ENCODE measurements at places on chromosomes 16 and 17. TPM values are rescaled to one million over a fixed set of nuclear protein-coding genes. Genes with fewer than 3 reads are reported as not detected.

The KRT33B gene
- total RNA-seq = not detected

DNA sequence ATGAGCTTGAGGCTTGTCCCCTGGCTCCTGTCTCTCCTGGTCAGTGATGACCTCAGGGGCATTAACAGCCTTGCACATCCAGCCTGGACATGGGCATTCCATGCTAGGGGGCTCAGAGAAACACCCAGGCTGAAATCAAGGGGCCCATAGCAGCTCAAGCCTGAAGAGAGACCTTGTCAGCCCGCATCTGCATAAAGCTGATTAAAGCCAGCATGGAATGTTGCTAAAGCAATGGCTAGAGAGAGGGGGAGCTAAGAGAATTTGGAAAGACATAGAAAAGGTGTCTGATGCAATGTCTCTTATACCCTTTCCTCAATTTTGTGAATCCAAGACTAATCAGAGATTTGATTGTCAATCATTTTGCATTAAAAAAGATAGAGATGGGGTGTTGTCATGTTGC lies 51.4 kb upstream of the WSCD1 start:
- no peak for DNase-seq

- DNase-seq = no peak
Observed at GRCh38 chr16:28556914-28557320, 3.2 kb downstream of the SGF29 start.

GRCh38 chr17:19647697-19648474 lies 665 bp upstream of the ALDH3A2 start:
- peak; percentile 66 for DNase-seq

The SPNS2 gene
- under 0.01 TPM for total RNA-seq

GRCh38 chr16:72247821-72248253 lies 75.9 kb upstream of the PMFBP1 start:
- peak; percentile 38 for DNase-seq

DNA sequence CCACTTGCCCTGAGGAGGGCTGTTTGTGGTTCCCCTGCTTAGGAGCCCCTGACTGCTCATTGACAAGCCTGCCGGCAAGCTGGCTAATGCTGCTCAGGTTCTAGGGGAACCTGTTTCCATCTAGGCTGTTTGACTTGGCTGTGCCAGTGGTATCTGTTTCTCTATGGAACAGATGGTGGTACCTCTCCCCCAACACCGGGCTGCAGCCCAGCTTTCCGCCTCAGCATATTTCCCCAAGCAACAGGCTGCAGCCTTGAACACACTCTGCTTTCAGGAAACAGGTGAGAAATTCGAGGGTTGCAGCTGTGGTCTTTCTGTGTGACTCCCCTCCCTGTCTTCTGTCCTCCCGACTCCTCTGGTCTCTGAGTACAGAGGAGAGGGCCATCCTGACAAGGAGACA lies 132.3 kb downstream of the TMEM132E start:
- no peak for DNase-seq

DNA sequence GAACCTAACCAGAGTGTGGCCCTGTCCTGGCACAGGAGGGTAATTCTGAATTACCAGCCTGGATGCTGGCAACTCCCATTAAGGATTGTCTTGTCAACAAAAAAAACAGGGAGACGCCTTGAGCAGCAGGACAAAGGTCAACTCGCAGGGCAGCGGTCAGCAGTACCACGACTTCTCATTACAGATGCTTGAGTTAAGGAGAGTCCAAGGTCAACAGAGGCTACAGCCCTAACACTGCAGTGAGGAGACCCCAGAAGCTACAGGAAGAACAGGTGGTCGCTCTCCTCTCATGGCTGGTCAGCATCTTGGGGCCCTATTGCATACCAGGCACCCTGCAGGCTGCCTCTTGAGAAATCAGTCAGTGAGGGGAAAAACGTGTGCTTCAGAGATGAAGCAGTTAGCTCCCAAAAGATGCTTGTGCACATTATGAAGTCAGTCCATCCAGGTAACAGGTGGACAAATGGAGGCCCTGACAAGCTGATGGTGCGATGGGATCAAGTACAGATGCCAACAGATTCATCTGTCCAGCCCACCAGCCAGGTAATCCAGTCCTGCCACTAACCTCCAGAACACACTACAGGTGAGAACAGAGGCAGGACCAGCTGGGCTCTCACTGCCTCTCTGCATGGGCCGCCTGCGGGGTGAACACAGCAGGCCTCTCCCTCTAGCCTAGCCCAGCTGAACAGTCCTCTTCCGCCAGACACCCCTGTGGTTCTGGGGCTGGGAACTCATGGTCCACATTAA lies 4.2 kb downstream of the CSNK1D start:
- no peak for DNase-seq

The CDH8 gene
- total RNA-seq = not detected

DNA sequence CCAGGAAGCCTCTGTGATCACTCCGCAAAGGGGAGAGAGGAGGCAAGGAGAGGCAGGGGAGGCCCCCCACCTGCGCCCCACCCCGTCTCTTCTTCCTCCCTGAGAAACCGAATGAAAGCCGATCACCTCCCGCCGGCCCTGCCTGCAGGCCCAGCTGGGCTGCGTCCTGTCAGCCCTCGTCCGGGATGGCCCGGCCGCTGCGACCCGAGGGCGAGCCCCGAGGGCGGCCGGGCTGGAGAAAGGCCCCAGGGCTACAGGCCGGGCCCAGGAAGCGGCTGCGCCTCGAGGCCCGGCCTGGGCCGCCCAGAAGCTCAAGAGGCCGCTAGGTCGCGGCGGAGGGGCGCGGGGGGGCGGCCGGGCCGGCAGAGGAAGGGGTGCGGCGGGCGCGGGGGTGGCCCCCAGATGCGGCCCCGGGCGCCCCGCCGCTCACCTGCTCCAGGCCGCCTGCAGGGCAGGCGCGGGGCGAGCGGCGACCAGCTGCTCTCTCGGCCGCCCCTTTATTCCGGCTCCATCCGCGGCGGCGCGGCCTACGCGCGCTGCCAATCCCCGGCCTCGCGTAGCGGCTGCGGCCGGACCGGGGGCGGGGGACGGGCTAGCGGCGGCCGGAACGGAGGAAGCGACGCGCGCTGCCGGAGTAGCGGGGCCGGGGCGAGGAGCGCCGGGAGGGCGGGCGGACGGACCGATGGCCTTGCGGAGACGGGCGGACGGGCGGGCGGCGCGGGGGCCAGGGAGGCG lies at the start of gene ZNF319:
ZNF319 (minus strand) TSS at position 702 of the 735 bp plus-strand sequence. CDS start 2,407 bp downstream, outside the sequence.
- DNase-seq = peak; percentile 24

DNA sequence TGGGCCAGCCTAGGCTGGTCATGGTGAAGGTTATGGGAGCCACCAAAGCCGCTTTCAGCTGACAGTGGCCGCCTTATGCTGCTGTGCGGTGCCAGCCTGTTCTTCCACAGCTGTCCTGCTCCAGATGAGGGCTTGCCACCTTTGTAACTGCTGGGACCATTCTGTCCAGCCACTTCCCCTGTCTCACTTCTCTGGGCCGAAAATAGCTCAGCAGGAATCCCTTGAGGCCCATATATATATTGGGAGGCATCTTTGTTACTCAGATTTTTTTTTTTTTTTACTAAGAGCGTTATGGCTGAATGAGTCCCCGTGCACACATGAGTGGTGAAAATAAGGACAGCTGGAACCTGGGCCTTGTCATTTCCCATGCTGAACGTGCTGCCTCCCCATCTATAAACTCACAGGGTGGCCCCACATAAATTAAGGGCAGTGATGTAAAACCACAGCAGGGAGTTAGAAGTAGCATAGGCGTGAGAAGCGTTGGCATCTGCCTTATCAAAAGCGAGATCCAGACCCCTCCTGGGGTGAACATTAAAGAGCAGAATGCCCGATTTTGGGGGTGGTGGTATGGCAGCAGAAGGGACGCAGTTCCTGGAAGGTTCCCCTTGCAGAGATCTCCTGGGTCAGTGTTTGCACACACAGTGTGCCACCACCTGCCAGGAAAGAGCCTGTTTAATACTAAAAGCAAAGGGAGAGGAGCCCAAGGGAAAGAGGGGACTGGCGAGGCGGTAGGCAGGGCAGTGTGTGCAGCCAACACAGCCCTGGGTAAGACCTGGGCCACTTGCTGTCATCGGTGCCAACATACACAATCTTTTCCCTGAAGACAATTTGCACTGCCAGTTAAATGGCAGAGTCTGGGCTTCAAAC lies 57.8 kb downstream of the USP43 start:
- DNase-seq = no peak

DNA sequence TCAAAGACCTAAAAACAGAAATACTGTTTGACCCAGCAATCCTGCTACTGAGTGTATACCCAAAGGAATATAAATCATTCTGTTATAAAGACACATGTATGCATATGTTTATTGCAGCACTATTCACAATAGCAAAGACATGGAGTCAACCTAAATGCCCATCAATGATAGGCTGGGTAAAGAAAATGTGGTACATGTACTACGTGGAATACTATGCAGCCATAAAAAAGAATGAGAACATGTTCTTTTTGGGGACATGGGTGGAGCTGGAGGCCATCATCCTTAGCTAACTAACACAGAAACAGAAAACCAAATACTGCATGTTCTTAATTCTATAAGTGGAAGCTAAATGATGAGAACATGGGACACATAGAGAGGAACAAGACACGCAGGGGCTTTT lies 155.2 kb upstream of the KCNJ16 start:
- no peak for DNase-seq

DNA sequence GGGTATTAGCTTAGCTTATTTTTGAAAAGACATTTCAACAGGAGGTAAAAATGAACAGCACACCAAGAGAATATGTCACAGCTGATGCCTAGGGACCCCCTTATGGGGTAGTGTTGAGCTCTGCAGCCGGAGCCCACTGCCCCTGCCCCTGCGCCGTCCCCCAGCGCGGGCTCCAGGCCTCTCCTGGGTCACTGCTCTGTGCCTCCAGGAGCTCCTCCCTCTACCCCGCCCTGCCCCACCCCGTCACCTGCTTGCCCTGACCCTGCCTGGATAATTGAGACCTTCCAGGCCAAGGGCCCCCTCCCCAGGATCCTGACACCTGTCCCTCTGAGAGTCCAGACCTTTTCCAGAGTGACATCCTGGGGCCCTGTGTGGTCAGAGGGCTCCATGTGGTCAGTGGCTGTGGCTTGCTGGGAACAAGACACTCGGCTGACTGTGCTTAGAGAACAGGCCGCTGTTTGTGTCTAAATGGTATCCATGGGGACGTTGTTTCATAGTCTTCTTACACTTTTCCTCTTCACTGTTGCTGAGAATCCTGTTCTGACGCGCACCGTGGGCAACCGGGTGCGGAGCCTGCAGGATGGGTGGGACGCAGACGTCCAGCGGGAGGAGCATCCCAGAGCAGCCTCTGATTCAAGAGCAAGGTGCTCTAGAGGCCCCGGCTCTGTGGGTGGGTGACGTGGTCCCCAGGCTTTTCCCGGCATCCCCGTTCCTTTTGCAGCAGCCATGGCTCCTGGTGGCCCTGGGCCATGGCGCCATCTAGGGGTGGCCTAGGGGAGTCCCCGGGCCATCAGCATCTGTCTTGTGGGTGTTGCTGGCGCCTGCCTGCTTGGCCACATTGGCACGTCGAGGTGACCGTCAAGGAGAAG lies 20.0 kb upstream of the WFIKKN1 start:
- DNase-seq = no peak

GRCh38 chr17:59840329-59841090 lies 52.2 kb downstream of the TUBD1 start:
- peak; percentile 35 for DNase-seq

- no peak for DNase-seq
Observed at GRCh38 chr17:7262935-7263800, 890 bp upstream of the CLDN7 start.

The C16orf74 gene
- 5.4 TPM for total RNA-seq

DNA sequence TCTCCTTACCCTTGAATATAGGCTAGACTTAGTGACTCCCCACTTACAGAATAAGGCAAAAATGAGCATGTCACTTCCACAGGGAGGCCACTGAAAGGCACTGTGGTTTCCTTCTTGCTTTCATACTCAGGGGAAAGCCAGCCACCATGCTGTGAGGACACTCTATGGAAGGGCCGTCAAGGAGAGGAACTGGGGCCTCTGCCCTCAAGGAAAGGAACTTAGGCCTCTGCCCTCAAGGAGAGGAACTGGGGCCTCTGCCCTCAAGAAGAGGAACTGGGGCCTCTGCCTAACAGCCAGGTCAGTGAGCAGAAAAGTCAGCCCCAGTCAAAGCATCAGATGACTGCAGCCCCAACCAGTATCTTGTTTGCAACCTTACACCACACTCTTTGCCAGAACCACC lies 30.1 kb downstream of the VPS35 start:
- DNase-seq = no peak

- DNase-seq = peak; percentile 36
Observed at GRCh38 chr17:74870512-74870911, 2.3 kb downstream of the FDXR start.

DNA sequence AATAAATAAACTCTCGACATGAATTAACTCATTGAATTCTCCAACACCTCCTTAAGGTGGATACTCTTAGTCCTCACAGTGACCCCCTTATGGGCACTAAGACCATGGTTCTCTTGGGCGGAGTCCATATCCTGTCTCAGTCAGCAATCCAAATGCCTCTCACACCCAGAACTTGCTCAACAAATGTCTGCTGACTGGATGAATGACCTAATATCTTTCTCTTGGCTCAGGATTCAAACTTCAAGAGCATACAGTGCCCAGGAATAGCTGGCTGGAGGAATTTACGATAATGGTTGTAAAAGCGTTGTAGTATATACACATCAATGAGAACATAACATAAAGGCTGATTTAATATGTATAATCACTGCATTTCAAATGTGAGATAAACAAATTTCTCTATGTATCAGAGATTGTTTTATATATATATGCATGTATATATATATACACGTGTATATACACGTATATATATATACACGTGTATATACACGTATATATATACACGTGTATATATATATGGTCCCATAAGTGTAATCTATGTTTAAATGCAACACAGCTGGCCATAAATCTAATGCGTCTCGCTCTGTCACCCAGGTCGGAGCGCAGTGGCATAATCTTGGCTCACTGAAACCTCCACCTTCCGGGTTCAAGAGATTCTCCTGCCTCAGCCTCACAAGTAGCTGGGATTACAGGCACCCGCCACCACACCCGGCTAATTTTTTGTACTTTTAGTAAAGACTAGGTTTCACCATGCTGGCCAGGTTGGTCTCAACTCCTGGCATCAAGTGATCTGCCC lies 6.5 kb upstream of the UBB start:
- peak; percentile 64 for DNase-seq

- no peak for DNase-seq
Observed at GRCh38 chr17:78371056-78371455, 7.4 kb upstream of the PGS1 start.

The TLCD2 gene
- 5.1 TPM for total RNA-seq

The CCL16 gene
- total RNA-seq = not detected

- DNase-seq = peak; percentile 59
Observed at GRCh38 chr16:74743668-74744299, 30.8 kb downstream of the FA2H start.
